ENCODE measurements at places on chromosomes 1 and 21.

- no peak for DNase-seq
Observed at GRCh38 chr1:236020359-236021219, 44.3 kb downstream of the NID1 start.

GRCh38 chr21:44299458-44300261, at the start of gene PFKL:
PFKL (plus strand) TSS chr21:44300053; CDS start chr21:44300106, 53 bp downstream.
- peak; percentile 45 for DNase-seq

- peak; percentile 58 for DNase-seq
Observed at GRCh38 chr21:44657635-44658540, at the start of gene KRTAP12-3. KRTAP12-3 (plus strand) TSS chr21:44657932; CDS start chr21:44657980, 48 bp downstream.

DNA sequence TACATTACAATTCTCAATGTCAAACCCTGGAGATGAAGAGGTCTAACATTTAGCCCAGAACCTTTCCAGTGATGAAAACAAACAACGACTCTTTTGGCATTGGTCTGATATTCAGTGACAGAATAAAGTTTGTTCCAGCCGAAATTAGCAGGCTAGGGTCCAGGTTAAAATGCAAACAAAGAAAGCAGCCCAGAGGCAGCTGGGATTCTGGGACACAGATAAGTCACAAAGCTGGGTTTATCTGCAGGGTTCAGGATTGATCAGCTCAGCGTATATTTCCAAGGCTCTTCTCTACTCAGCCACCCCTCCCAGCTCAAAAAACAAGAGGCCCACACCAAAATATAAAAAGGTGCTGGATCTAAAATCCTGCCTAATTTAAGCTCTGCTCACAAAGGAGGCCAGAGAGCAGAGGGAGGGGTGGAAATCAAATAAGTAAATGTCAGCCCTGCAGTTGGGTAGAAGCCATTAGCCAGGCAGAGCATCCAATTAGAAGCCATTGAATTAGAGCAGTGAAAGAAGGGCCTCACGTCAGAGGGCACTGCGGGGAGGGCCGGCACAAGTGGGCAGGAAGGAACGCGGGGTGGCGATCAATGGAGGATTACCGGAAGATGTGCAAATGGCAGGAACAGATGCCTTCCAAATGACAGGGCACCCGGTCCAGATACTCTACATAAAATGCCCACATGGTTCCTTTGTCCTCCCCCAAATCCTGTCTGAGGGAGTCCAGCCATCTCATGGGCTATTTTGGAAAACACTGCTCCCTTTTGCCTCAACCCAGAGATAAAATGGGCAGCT, 3.2 kb upstream of the KLHDC8A start:
- DNase-seq: no peak

GRCh38 chr1:52444463-52444862, 40.1 kb downstream of the PRPF38A start:
- DNase-seq: no peak

GRCh38 chr21:33189237-33189636, 40.5 kb upstream of the IFNAR2 start:
- DNase-seq: no peak

GRCh38 chr21:42396799-42397745, 1.2 kb upstream of the TMPRSS3 start:
- no peak for DNase-seq

- no peak for DNase-seq
Observed at GRCh38 chr21:38490411-38491020, 7.8 kb downstream of the ERG start.

Data from CD4-positive, alpha-beta T cell treated with Interleukin-2 at 100 ng/mL for 4 hours (primary cell).